ENCODE measurements at places on chromosomes 1 and 21.

DNA sequence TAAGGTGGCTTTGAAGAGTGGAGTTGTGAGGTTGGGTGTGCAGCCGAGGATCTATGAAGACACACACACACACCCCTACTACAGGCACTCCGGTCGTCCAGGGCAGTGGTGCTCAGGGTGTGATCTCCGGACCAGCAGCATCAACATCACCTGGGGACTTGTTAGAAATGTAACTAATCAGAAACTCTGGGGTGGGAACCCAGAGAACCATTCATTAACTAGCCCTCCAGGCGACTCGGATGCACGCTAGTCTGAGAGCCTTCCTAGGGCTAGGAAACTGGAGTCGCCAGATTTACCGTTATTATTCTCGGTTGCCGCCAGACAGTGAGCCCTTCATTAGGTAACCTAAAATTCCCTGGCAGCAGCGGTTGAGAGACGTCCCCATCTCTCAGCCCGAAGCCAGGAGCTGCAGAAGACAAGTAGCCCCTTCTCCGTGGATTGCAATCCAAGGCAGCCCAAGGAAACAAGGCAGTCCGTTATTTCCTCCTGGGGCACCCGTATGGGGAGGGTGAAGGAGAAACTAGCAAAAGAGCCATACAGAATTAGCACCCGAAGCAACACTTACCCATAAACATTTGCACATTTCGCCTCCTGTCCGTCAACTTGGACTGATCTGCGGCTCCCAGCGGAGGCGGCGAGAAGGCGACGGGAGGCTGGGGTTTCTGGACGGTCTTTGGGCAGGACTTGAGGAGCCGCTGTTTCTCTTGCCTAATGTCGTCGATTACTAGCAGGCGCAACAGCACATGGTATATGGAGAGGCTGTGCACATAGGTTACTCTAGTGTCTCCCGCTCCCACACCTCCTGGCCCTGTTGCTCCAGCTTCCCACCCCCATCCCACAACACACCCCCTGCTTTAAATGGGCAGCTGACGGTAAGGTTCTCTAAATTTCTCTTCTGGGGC is 2.9 kb upstream of the CCN1 start:
- no peak for DNase-seq

- no peak for DNase-seq
Observed at GRCh38 chr1:157842939-157843338, 1.3 kb upstream of the CD5L start.

- peak; percentile 87 for DNase-seq
Observed at GRCh38 chr1:39733161-39733560, 5.5 kb upstream of the PPIE start.

- DNase-seq, result no peak
Observed at GRCh38 chr21:42261829-42262200, 42.9 kb downstream of the ABCG1 start.

DNA sequence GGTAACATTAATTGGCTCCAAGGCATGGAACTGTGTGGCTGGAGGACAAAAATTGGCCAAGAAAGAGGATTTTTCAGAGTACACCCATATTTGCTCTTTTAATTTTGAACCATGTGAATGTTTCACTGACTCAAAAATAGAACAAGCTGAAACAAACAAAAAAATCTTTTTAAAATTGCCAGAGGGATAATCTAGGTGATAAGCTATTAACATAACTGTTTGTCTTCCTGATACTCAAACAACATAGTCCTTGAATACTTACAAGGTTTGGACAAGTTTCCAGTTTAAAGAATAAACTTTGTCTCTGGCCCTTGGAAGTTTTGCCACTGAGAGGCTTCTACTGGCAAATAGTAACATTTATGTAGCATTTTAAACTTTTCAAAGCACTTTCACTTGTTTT is 30.0 kb upstream of the PIGC start:
- no peak for DNase-seq
